ENCODE measurements at places on chromosomes 11 and 22.

- no peak for DNase-seq
These were observed 21.7 kb downstream of the CTTN start for GRCh38 chr11:70420008-70420464.

GRCh38 chr22:39589875-39590274, 19.3 kb downstream of the CACNA1I start:
- DNase-seq, result no peak

- DNase-seq, result no peak
These were observed 116.8 kb upstream of the BMAL1 start for GRCh38 chr11:13160806-13161205.

GRCh38 chr22:45582236-45582954, 79.7 kb downstream of the FBLN1 start:
- no peak for DNase-seq

GRCh38 chr11:125376117-125376516, 119.9 kb downstream of the FEZ1 start:
- DNase-seq, result no peak

GRCh38 chr11:129312730-129313503, 62.7 kb upstream of the BARX2 start:
- no peak for DNase-seq

DNA sequence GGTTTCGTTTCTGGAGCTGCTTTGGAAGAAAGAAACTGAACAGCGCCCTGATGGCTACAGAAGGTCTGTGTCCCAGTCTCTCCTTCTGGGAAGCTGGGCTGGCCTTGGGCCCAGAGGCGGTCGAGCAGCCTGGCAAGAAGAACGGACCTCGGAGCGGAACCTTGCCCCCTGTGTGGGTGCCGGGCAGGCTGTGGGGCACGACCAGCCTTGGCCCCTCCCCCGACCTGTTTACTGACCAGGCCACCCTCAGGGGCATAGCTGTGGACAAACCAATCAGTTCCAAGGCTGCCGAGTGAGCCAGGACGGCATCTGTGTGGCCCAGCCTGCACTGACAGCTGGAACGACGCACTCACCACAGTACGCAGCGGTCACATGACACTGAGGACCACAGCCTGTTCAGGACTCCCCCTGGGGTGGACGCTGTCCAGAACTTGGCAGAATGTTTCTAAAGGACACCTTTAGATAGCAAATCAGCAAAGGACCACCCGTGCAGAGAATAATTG, 7.2 kb downstream of the PIM3 start:
- DNase-seq, result peak; percentile 23

Measured in activated naive CD4-positive, alpha-beta T cell treated with anti-CD3 and anti-CD28 coated beads for 36 hours (primary cell).